Activated CD4-positive, alpha-beta T cell treated with anti-CD3 and anti-CD28 coated beads, Interleukin-2, Interleukin-4, amounts not matched to agents 100 ng/mL and 50 ng/mL, durations not matched to agents 16 hours and 8 hours (primary cell): ENCODE measurements at places on chromosomes 7 and 10.

DNA sequence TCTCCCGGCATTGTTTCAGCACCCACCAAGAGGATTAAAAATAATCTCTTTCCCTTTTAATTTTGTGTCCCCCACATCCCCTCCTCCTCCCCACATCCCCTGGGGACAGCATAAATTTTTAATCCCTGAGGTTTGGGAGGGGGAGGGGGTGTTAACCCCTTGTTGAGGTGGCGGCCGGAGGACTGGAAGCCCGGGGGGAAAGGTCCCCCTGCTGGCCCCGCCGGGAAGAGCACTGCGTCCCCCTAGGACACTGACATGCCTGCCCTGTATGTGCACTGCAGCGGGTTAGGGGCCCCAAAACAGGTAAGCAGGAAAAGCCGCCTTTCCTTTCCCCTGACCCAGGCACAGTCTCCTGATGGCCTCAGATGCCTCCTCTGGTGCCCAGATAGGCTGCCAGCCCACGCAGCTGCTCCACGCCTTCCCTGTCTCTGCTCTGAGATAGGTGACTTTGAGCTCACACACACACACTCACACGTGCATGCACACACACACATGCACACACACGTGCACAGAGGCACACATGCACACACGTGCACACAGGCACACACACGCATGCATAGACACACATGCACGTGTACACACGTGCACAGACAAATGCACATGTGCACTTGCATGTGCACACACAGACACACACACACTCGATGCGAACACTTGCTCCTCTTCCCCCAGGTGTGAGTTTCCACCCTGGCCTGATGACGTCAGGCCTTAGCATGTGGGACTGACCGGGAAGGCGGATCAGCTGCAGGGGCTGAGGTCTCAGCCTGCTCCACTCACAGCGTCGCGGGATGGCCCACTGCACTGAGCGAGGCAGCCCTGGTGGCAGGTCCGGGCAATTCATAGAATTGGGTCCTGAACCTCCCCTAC is 12.3 kb downstream of the CNPY1 start:
- peak; percentile 15 for DNase-seq

- DNase-seq: no peak
These were observed 273.9 kb downstream of the PAXIP1 start for GRCh38 chr7:154729056-154729455.

DNA sequence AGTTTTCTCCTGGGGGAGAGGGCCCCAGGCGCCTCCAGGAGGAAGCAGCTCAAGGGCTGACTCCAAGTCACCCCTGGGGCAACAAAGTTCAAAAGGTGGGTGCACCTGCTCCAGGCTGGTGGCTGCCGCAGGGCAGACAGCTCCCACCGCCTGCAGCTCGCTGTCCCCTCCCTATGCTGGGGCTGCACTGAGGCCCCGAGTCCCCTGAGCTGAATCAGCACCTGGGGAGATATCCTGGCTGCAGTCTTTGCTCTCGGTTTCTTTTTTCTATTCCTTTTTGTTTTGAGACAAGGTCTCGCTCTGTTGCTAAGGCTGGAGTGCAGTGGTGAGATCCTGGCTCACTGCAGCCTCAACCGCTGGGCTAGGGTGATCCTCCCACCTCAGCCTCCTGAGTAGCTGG is 183.4 kb downstream of the DNAJB6 start:
- no peak for DNase-seq

DNA sequence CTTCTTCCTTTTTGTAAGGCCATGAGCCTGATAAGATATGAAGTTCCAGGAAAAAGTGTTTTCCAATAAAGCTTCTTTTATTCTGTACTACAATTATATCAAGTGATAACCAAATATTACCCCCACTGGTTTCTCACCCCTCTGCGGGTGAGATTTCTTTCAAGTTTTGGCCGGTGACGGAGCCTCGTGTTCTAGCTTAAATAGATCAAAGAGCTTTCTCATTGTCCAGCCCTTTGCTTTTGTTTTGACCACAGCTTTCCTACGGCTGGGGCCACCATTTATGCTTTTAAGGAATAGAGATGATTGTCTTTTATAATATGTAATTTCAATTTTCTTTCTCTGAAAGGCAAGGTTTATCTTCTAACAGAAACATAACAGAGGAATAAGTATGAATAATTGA is 196.7 kb upstream of the MTPN start:
- DNase-seq: no peak

GRCh38 chr10:8173243-8173865 is 118.9 kb downstream of the GATA3 start:
- DNase-seq: no peak

DNA sequence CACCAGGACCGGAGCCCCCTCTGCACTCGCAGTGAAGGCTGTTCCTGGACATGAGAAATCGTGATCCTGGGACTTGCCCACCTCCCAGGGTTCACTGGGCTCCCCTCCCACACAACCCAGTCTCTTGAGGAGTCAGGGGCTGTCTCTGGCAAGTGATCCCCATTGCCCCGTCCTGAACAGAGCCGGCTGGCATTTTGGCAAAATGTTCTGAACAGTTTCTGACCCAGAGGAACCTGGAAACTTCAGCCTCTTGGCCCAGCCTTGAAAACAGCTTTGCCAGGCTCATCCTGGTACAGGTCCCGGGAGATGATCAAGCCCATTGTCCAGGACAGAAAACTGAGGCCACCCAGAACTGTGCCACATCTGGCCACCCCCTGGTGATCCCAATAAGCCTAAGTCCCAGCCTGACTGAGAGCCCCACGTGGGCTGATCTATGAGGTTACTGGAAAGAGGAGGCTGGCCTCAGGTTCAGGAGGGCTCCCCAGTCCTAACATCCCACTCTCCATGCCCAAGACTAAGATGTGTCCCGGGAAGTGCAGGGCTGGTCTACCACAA is 115.7 kb downstream of the OAT start:
- DNase-seq: no peak

GRCh38 chr7:29418651-29419050 is 145.0 kb upstream of the PRR15 start:
- DNase-seq: no peak

DNA sequence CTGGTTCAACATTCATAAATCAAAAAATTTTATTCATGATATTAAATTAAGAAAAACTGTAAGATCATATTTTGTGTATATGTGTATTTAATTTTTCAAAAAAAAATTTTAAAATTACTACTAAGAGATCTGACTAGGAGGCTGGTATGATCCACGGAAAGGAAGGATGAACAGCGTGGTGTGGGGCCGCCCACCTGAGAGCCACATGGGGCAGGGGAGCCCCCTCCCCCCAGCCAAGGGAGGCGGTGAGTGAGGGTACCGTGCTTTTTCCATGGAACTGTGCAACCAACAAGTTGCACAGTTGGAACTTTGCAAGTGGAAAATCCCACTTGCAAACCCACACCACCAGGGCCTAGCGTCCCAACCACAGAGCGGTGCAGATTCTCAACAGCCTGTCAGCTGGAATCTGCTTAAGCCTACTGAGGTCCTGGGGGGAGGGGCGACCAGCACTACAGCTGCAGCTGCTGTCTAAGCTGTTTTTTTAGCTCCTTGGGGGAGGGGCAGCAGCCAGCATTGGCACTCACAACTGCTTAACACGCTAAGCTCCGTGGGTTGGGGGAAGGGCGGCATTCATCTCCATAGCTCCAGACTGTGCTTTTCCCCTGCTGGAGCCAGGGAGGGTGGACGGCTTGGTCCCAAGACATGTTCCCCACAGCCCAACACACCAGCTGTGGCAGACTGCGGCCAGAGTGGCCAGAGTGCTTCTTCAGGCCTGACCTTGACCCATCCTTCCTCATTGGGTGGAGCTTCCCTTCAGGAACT is 94.2 kb upstream of the IGFBP3 start:
- DNase-seq: no peak

DNA sequence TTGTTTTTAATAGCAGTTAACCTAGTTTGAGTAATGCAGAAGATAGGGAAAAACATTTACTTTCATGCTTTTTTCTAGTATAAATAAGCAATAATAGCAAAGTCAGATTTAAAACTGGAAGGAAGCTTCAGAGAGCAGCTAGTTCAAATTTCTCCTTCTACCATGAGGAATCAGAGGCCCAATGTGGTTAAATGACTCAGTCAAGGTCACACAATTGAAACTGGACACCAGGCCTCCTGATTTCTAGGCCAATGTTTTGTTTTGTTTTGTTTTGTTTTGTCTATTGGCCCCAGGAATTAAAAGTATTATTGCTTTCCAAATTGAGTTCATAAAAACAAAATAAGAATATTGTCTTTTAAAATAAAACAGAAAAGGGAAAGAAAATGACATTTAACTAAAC is 122.3 kb downstream of the TRIL start:
- DNase-seq: no peak

GRCh38 chr10:100529475-100530298 is at the start of gene NDUFB8:
NDUFB8 (minus strand) TSS chr10:100529871; CDS start chr10:100529851, 20 bp downstream.
- DNase-seq: peak; percentile 92

DNA sequence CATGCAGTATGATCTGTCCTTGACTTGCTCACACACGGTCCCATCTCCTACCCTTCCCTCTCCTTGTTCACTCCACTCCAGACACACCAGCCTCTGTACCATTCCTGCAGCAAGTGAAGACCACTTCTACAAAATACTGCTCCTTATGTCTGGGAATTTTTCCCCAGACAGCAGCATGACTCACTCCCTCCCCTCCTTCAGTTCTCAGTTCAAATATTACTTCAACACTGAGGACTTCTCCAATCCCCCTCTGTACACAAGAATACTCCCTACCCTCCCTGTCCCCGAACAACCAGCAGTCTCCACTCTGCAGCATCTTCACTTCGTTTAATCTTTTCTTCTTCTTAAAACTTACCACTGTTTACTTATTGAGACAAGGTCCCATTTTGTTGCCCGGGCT is 474.0 kb downstream of the GPAM start:
- DNase-seq: no peak

DNA sequence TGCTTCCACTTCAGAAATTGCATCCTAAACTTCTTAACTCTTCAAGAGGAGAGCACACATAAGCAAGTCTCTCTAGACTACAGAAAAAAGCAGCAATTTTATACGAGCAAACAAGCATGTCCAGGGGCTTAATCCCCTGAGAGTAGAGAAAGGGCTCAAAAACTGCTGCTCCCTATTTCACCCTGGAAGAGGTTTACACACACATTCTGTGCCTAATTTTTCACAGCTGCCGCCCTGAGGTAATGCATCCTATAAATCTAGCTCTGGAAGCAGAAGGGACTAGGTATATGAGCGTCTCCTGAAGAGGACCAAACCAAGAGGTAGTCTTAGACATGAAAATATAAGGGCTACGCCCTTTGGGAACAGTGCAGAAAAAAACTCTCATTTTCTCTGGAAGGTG is 73.1 kb downstream of the CRPPA start:
- no peak for DNase-seq

DNA sequence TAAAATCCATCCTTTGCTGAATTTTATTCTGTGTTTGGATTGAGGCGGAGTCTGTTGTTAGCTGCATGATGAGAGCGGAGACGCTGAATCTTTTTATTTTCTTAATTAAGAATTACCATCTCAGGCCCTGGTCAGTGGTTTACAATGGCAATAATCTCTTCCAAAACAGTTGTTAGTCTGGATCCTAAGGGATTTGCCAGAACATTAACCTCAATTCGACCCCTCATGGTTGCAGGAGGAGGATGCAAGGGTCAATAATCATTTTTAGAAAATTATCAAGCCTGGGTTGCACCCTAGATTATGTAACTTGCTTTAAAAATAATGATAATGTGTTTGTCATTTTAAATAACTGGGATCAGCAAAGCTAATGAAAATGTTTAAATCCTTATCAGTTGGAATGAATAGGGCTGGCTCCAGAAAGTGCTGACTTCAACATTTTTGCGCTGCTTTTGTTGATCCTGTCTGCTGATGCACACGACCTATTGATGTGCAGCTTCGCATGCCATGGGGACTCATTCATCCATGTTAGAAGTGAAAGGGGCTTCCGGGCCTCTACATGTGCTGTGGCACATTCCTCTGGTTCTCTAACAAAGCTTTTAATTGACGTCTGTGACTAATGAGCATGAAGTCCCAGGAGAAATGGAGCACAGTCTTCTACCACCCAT is 80.7 kb upstream of the KIAA1217 start:
- DNase-seq: no peak

GRCh38 chr7:11332865-11333228 is 359.2 kb downstream of the PHF14 start:
- no peak for DNase-seq

GRCh38 chr7:94127026-94127425 is 122.9 kb upstream of the BET1 start:
- DNase-seq: no peak

DNA sequence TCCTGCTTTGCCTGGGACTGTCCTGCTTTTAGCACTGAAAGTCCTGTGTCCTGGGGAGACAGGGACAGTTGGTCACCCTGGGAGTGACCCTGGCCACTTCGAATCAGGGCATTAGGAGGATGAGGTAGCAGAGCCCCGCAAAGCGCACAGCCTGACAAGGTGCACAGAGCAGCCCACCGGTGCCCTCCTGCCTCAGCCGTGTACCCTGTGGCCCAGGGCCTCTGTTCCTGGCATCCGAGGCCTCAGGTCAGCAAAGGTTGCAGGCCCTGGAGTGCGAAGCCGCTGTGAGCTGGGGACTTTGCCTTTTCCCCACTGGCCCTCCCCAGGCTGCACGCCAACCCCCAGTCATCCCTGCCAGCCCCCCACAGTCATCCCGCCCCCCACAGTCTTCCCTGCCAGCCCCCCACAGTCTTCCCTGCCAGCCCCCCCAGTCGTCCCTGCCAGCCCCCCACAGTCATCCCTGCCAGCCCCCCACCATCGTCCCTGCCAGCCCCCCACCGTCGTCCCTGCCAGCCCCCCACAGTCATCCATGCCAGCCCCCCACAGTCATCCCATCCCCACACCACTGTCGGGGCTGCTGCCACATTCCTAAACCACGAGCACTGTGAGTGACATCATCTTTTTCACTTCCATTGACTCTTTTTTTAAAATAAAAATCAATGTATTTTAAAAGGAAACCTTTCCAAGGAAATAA is 91.8 kb downstream of the RGS10 start:
- DNase-seq: no peak
